ENCODE measurements at places on chromosomes 7 and 10.

DNA sequence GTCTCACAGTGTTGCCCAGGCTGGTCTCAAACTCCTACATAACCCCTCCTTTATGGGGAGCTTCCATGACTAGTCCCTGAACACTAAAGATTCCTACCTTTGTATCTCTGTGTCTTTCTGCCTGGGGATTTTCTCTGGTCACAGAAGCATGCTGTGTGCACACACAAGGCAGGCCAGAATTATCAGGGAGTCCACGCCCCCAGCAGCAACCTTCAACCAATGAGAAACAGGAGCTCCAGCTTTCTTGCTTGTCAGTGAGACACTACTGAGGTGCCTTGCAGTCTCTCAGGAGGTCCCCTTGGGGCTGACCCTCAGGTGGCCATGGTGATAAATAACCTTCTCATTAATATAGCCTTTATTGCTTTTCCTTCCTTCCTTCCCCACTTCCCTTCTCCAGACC, 45.1 kb upstream of the AUTS2 start:
- no peak for DNase-seq

DNA sequence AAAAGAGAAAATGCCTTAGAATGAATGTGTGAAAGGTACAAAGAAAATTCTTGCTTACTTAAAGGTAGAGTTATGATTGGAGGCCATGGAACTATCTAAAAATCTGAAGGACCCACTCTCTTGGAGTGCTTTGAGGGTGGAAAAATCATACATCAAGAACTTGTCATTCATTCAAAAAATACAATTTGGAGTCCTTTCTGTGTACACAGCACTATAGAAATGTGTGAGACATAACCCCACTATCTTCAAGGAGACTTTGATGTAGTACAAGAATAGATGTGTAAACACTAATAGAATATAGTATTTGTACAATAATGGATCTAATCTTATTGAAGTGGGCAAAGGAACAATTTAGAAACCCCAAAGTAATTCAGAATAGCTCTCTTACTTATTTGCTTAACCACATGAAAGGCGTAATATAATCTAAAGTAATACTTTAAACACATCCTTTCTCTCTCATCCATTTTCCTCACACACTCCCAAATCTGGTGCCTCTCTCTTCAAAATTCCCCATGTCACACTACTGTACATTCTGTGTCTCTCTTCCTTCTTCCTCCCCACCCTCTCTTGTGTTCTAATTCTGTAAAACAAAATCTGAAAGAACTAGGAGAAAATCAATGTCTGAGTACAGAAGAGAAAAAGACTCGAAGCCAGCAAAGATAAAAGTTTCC, 166.7 kb downstream of the DNAJB9 start:
- no peak for DNase-seq

DNA sequence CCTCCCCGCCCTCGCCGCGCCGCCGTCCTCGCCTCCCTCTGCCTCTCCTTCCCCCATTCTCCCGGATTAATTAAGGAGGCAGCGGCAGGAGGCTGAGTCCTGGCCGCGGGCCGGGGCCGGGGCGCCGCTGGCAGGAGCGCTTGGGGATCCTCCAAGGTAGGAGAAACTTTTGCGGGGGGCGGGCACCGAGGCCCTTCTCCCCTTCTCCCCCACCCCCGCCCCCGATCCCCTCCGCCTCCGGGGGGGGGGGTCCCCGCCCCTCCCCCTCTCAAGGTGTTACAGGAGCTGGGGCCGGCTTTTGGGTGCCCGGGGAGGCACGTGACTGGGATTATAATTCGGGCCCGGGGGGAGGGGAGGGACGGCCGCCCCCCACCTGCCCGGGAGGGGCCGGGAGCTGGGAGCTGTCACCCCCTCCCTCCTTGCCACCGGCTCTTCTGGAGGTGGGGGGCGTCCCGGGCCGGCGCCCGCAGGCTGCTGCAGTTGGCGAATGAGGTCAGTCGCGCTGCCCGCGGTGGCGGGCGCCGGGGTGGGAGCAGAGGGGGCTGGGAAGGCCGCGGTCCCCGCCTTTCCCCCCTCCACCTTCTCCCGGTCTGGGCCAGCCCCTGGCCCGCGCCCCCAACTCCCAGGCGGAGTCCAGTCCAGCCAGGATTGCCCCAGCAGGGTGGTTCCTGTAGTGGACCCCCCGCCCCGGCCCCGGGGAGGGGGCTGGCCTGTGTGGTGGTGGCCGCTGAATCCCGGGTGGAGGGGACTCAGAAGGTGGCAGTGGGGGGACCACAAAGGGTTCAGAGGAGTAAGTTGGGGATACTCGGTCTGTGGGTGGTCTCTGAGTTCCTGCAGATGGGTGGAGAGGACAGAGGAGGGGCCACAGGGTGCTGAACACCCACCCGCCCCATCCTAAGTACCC, 567 bp downstream of the GTF2IRD1 start:
- no peak for DNase-seq

DNA sequence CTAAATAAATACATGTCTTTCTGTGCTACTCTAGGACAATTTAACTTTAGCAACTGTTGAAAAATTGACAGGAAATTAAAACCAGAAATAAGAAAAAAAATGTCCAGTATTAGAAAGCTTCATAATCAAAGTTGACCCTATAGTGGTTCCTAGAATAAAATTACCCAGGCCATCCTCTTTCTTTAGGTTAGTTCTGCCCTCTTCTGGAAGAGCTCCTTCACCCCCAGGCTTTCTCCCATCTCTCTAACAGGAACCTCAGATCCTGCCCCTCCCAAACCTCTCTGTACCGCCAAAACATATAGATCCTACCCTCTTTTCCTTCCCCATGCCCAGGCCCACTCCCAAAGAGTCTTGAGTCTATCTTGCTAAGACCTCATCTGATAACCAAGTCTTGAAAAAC, 159.4 kb upstream of the CDK1 start:
- no peak for DNase-seq

All from mucosa of gallbladder (tissue), 1 donor.